SK-N-DZ (cell line): ENCODE measurements at places on chromosomes 16 and 17.

DNA sequence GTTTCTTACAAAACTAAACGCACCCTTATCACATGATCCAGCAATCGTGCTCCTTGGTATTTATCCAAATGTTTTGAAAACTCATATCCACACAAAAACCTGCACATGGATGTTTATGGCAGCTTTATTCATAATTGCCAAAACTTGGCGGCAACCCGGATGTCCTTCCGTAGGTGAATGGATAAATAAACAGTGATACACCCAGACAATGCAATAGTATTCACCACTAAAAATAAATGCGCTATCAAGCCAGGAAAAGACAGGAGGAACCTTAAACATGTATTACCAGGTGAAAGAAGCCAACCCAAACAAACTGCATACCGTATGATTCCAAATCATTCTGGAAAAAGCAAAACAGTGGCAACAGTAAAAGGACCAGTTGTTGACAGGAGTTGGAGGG, 10.0 kb downstream of the SPATA32 start:
- no peak for DNase-seq

GRCh38 chr16:57313509-57313908, 29.0 kb upstream of the PLLP start:
- DNase-seq, result no peak

GRCh38 chr17:73972056-73972455, 231.4 kb upstream of the RPL38 start:
- no peak for DNase-seq

GRCh38 chr17:36703860-36704266, 102.5 kb downstream of the MRM1 start:
- peak; percentile 54 for DNase-seq

DNA sequence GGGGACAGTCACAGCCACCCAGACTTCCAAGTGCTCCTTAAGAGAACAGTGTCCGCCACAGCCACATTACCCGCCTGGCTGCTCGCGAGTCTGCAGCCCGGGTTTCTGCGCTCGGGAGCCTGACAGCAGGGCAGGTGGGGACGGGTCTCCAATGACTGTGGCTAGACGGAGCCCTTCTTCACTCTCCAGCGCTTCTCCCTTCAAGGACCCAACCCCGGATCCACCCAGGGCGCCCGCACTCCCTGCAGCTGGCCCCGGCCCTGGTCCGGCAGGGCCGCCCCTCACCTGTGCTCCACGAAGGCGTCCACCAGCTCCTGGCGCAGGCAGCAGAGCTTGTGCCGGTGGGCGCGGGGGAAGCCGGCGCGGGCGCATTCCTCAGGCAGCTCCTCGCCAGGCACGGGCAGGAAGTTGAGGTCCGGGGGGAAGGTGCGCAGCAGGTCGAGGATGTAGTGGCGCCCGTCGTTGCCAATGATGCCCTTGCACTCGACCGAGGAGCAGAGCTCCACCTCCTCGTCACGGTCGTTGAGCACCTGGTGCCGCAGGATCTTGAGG, 13.9 kb downstream of the CLUH start:
- DNase-seq, result no peak

- no peak for DNase-seq
Observed at GRCh38 chr17:50130559-50131305, 772 bp upstream of the SAMD14 start.

- no peak for DNase-seq
Observed at GRCh38 chr17:9974448-9975381, 69.6 kb upstream of the RCVRN start.

GRCh38 chr17:46883871-46884520, 32.6 kb downstream of the WNT9B start:
- no peak for DNase-seq
